CD4-positive, alpha-beta memory T cell (primary cell): ENCODE measurements at places on chromosomes 7 and 10.

DNA sequence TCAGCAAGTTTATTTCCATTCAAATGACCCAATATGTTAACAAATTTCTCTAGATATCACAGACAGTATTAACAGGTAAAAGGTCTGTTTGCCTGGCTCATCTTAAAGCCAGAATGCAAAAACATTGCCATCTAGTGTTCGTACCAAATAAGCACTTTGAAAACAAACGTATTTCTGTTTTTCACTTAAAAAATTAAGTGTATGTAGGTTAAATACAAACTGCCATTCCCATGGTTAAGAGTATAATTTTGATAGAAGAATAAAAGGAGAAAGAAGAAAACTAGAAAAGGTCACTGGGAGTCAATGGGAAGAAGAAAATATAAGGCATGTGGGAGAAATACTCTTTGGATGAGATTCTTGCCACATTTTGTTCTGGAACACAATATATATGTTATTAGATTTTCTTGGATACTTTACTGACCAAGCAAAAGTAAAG, 51.0 kb downstream of the ORC5 start:
- DNase-seq = no peak

- DNase-seq = no peak
Measured at GRCh38 chr10:13686331-13686752, 99.6 kb downstream of the PRPF18 start.

DNA sequence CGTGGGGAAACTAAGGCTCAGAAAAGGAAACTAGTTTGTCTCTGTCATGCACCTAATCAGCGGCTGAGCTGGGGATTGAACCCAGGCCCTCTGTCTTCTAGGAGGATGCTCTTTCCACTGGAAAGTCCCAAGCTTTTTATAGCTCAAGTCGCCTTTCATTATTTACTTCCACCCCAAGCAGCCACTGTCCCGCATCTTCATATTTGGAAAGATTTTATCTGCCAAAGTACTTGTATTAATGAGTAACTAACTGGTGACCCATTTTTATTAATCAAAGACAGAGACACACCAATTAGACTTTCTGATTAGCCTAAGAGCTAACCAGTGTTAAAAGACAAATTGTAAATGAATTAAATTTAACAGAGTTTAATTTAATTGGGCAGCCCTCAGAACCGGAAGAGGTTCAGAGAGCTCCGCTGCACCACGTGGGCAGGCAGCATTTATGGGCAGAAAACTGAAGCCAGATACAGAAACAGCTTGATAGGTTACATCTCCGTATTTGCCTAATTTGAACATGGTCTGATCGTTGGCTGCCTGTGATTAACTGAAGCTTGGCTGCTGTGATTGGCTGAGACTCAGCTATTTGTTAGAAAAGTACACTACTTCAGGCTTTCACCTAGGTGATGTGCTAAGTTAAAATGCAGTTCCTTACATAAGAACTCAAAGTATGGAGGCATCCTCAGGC, 78.5 kb upstream of the PDCD4 start:
- no peak for DNase-seq

DNA sequence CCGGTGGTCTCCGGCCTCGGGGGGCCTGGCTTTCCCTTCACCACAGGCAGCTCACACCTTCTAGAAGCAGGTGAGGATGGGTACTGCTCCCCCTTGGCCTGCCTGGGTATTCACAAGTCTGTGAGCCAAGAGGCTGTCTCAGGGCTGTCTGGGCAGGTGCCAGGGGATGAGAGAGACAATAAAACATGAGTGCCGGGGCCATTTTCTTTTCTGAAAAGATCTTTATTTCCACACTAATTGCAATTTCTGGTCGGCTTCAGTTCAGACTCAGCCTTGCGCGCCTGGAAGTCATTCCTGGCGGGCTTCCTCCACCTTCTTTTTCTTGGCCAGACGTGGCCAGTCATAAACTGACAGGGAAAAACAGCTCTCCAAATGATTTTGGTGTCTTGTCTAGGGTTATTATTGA, 171.2 kb downstream of the ARHGAP12 start:
- no peak for DNase-seq

DNA sequence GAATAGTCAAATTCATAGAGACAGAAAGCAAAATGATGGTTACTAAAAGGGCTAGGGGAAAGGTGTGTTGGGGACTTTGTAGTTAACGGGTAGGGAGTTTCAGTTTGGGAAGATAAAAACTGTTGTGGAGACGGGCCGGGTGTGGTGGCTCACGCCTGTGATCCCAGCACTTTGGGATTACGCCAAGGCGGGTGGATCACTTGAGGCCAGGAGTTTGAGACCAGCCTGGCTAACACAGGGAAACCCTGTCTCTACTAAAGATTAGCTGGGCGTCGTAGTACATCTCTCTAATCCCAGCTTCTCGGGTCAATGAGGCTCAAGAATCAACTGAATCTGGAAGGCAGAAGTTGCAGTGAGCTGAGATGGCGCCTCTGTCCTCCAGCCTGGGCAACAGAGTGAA, 30.8 kb downstream of the KPNA7 start:
- no peak for DNase-seq

GRCh38 chr10:13787015-13787421, 200.3 kb downstream of the PRPF18 start:
- peak; percentile 94 for DNase-seq

DNA sequence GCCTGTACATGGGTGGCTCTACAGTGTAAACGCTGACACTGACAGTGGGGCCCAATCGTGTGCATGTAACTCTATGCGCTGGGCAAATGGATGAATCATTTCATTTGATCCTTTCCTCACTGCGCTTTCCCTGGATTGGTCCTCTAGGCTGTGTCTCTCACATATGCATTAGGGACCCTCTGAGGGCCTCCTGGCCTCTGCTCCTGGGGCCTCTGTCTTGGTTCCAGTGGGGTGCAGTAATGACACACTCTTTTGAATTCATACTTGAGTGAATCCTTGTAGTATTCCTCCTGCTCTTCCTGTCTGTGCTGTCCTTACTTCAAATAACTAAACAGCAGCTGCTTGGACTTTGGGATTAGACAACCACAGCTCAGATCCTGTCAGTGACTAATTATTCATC, 176.5 kb upstream of the ADO start:
- no peak for DNase-seq

GRCh38 chr10:76033457-76034196, 602.2 kb downstream of the LRMDA start:
- DNase-seq = no peak

- no peak for DNase-seq
Measured at GRCh38 chr7:107269790-107270189, 101.0 kb downstream of the HBP1 start.

DNA sequence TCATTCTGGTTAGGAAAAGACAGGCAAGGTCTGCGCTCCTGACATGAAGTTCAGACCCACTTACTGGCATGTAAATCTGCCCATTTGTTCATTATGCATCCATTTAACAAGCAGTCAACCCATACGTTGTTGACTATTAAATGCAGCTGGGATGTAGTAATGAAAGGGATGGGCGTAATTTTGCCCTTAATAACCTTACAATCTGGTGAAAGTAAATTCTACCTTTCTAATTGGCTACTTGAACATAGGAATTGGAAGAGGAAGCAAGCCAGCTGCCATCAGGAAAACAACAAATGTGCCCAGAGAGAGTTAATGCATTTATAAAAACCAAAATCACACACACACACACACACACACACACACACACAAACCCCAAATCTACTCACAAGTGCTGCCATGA, 170.2 kb upstream of the PITRM1 start:
- DNase-seq = no peak

DNA sequence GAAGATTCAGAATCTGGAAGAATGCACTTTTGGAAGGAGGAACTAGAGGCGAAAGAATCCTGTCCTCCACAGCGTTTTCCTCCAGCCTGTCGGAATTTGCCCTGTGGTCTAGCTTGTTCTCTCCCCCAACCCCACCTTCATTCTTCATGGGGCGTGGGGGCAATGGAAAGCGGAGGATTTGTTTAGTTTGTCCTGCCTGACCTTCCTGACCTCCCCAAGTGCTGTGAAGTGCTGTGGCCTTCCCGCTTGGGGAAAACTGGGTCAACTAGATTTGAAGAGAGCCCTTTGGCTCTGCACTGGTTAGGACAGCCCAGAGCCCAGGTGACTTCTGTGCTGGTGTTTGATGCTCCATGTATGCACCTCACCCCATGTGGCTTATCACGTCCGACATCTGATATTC, 49.1 kb downstream of the GATA3 start:
- DNase-seq = no peak

DNA sequence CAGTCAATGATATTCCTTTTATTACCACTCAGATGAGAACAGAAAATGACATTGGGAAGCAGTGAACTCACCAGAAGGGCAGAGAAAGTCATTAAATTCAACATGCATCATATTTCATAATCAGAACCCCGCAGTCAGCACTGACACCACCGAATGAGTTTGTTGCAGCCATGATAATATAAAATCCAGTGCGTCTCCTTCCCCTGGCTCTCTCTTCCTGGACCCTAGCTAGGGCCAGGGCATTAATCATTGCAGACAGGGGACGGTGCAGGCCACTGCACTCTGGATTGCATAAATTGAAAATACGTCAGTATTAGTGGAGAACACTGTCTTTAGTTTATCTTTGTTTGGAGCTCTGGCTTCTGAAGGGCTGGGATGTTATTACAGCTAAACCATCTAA, 931.5 kb downstream of the TYW1 start:
- no peak for DNase-seq

- no peak for DNase-seq
Measured at GRCh38 chr10:84391326-84391725, 62.9 kb downstream of the CCSER2 start.

DNA sequence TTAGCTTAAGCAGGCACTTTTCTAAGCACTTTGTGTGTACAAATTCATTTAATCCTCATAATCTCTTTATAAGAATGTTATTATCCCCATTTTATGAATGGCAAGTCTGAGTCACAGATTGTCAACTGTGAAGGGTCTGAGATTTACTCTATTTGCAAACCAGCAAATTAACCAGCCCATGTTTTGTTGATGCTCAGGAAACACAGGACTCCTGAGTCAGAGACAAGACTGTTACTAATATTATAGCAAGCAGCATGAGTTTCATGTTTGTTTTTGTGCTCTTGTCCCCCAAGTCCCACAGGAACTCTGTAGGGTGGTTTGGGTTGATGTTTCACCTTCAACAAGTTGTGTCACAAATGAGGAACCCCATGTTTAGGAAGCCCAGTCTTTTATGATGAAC, 182.0 kb upstream of the PPP1R3A start:
- no peak for DNase-seq

GRCh38 chr10:121753726-121754476, 155.7 kb upstream of the FGFR2 start:
- no peak for DNase-seq
